ENCODE measurements at places on chromosomes 5 and 9.
A peak's percentile ranks its signal among the peaks of the same experiment; 100 is the strongest.

- DNase-seq, result no peak
Observed at GRCh38 chr9:19408316-19408692, 505 bp upstream of the ACER2 start.

- no peak for DNase-seq
Observed at GRCh38 chr9:106032978-106033377, 338.6 kb downstream of the TMEM38B start.

- no peak for DNase-seq
Observed at GRCh38 chr9:68913054-68913453, 100.9 kb downstream of the PRKACG start.

GRCh38 chr9:1939466-1939865, 75.7 kb upstream of the SMARCA2 start:
- DNase-seq, result no peak

DNA sequence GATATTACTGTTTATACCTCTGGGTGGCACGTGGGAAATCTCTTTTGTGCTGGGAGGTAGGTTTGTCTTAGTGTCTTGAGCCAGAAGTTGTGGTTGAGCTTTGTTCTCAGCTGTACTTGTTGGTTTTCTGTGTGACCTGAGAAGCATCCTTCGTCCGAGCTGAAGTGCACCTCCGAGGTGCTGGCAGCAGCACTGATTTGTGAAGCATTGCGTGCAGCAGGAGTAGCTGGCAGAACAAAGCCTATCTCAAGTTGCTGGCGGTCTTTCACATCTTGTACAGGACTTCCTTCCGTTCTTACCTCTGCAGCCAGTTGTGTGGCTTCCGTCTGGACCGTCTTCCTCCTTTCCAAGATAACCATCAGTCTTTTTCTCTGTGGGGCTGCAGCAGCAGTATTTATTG, 4.3 kb downstream of the PRRC2B start:
- DNase-seq, result peak; percentile 62

DNA sequence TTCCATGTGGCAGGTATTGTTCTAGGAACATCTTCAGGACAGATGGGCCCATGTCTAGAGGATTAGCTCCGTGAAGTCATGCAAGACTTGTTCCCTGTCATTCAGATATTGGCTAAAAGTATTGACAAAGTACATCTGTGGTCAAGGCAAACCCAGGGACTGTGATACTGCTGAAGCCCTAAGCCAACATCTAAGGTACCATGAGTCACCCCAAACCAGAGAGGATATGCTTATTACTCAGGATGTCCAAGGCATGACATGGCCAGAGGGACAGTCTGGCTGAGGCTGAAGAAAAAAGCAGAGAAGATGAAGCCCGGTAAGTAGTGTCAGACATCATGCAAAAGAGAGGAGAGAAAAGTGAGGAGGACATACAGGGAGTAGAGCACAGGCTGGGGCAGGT, 31.0 kb downstream of the HMHB1 start:
- no peak for DNase-seq

DNA sequence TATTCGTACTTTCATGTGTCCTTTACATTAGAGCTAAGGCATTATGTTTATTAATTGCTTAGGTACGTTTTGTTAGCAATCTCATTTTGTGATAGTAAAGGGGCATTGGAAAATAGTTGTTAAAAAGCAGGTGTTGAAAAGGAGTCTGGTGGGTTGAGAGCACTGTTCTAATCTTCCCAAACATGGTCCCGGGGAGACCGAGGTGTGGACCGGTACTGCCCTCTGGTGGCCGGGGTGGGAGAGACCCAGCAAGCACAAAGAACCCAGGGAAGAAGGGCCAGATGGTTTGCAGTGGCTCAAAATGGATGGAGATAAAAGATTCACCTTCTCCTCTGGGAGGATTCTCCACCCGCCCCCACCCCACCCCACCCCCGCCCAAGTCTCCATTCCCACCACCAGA, 26.1 kb downstream of the IDNK start:
- peak; percentile 46 for DNase-seq

GRCh38 chr9:14317667-14318320, 3.9 kb upstream of the NFIB start:
- DNase-seq, result no peak

- peak; percentile 37 for DNase-seq
Observed at GRCh38 chr5:91311697-91312501, 71.2 kb downstream of the ARRDC3 start.

- DNase-seq, result no peak
Observed at GRCh38 chr9:121756474-121757280, 105.2 kb downstream of the DAB2IP start.

- no peak for DNase-seq
Observed at GRCh38 chr5:92944337-92944736, 636.7 kb downstream of the NR2F1-AS1 start.

DNA sequence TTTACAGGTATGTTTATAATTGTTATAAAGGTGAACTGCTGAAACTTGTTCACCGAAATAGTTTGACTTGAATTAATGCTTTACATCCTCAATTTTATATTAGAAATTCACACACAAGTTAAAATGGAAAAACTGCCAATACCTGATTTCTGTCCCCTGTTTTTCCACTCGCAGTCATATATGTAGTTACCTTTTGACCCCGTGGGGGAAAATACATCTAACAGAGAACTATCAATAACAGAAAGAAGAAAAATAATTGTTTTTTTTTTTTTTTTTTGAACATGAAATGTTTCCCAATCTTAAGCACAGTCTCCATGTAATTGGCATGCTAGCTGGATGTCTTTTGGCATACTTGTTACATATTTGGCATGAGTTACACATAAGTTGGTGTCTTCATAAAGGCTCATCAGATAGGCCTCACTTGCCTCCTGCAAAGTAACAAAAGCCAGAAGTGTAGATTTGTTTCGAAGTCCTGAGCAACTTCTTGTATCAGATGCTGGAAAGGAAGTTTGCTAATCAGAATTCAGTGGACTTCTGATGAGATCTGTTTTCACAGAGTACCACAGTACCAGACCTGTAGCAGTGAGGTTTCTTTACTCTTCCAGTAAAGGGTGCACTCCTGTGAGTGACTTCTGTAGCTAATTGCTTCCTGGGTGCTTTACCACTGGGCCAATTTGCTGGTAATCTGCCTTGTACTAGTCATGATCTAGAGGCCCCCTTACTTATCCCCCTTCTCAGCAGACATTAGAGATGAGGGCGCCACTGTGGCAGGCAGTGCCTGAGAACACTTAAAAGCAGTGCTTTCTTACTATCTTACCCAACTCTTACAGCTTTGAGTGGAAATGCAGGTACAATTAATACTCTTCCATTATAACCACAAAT, 36.2 kb upstream of the CXXC5 start:
- no peak for DNase-seq

- DNase-seq, result no peak
Observed at GRCh38 chr9:70220216-70220615, 38.6 kb upstream of the SMC5 start.

GRCh38 chr5:8462565-8462964, 593.6 kb downstream of the MTRR start:
- DNase-seq, result no peak

DNA sequence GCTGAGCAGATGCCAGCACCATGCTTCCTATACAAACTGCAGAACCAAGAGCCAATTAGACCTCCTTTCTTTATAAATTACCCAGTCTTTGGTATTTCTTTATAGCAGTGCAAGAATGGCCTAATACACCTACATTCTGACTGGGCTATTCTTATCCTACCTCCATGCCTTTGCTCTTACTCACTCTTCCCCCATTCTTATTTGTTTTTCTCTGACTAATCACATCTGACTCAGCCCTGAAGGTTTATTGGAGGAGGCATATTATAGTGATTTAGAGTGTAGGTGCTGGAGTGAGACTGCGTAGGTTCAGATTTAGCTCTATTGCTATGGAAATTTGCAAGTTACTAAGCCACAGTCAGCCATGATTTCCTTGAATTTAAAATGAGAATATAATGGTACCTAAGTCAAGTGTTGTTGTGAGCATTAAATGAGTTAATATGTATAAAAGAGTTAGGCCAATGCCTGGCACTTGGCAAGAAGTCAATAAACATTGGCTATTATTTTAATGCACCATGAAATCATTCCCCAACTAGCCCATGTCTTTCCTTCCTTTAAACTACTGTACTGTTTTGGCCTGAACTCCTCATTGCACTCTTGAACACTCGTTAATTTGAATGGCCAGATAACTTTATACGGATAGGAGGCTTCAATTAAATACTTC, 531.2 kb upstream of the ZNF608 start:
- DNase-seq, result no peak

DNA sequence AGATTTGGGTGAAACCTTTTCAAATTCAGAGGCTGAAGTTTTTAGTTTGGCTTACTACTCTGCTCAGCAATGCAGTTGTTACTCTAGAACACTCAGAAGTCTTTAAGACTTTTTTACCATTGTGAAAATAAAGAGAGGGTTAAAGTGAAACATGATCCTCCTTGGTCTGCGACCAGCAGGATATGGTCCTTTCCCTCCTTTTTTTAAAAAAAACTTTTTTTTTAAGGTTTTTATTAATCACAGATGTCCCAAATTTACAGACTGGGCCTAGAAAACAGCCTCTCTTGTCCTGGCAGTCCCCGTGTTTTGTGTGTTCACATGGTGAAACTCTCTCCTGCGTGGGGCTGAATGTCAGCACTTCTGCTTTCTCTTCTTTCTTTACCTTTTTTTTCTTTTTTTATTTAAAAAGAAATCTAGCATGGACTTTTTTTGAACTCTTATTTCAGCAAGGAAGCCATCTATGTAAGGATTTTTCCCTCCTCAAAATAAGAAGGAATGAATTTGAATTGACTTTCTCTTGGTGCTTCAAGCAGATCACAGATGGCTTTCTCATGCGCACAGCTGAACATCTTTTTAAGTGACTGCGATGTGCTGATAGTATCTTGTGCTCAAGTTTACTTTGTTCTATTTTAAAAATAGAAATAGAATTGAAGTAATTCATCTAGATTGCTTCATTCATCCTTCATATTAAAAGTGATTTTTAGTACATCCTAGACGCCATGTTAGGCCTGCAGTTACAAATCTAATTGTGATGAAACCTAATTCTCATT, 128.7 kb upstream of the OTULINL start:
- no peak for DNase-seq

GRCh38 chr5:143059976-143060765, 290.0 kb downstream of the ARHGAP26 start:
- DNase-seq, result no peak

DNA sequence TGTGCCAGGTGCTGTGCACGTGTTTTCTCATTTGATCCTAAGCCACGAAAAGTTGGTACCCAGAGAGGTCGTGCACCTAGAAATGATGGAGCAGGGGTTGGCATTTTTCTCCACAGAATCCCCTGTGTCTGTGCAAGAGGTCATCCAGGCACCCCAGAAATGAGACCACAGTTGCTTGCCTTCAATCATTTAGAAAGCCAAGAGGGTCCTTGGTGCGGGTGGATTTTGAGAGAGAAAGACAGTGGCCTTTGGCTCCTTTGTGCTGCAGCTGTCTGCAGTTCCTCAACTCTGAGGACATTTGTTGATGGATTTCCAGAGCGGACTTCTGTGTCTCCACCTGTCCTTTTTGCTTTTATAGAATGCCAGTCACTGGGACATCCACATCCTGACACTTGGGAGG, 33.8 kb upstream of the SPRY4 start:
- no peak for DNase-seq

DNA sequence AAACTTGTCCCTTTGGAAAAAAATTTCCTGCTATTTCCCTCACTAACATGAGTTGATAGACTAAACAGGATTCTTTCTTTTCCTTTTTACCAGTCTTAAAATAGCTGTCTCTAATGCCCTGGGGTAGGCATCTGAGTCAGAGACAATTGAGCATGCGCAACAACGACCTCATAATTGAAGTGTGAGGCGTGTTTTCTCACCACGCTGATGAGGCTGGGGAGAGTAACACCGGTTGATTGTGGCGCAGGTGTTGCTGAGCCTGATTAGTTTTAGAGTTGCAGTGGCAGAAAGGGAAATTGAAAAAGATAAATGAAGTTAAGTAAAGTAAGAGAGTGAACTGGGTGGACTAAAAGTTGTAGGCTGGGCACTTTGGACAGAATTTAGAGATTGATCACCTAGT, 213.7 kb downstream of the TLR4 start:
- no peak for DNase-seq

DNA sequence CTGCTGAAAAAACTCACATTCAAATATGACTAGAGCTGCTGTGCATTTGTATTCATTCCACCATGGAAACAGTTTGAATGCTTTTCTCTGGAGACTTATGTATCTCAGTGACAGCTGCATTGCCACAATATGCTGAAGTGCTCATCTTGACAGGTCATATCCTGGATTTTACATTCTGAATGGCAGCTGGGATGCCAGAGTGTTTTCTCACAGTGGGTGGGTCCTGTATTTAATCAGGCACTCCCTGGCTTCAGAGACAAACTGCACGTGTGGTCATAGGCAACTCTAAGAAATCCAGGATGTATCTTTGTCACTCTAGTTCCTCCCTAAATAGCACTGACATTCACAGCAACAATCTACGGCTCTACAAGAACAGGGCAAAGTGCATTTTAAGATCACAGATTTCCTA, 75.6 kb downstream of the ST8SIA4 start:
- no peak for DNase-seq

GRCh38 chr9:8292657-8293056, 493.1 kb upstream of the DMAC1 start:
- no peak for DNase-seq

- DNase-seq, result no peak
Observed at GRCh38 chr9:105458404-105458803, 10.6 kb downstream of the FSD1L start.

DNA sequence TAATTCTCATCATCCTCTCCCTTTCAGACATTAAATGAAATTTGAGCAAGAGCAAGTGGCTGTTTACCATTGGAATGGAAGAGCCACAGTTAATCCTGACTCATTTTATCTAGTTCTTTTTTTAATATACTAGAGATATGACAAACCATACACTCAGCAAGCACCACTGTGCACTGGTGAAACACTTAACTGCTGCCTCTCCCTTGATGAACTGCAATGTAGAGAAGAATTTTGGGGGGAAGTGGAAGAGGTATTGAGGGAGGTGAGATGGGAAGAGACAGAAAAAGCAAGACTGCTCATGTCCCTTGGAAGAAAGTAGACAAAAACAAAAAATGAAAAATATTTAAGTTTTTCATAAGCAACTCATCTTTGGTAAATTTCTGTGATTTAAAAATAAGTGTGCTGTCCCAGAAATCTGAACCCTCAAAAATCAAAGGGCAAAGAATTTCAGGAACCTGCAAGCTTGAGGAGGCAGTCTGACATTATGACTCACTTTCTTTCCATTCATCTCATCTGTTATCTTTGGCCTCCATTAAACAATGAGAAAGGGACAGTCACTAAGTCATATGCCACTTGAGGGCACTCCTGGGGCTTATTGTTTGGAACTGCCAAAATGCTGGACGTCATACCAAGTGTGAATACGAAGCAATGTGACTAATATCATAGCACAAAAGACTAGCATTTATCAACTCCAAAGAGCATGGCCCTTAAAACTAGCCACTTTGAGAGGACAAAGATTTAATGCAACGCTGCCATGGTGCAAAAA, 566.8 kb upstream of the DMAC1 start:
- no peak for DNase-seq
